Prostate gland (tissue), 2 donors: ENCODE measurements at places on chromosomes 6 and 20. TPM values are rescaled to one million over a fixed set of nuclear protein-coding genes. Genes with fewer than 3 reads are reported as not detected.

- no peaks in the 10 kb centered on the region for H3K27me3 ChIP-seq
- no peak overlapping the region for H3K27ac ChIP-seq
- no peak overlapping the region for H3K4me3 ChIP-seq
- no peak for DNase-seq
- no peaks in the 10 kb centered on the region for H3K4me1 ChIP-seq
Measured at GRCh38 chr20:5045906-5046305, 44.6 kb upstream of the SLC23A2 start.

DNA sequence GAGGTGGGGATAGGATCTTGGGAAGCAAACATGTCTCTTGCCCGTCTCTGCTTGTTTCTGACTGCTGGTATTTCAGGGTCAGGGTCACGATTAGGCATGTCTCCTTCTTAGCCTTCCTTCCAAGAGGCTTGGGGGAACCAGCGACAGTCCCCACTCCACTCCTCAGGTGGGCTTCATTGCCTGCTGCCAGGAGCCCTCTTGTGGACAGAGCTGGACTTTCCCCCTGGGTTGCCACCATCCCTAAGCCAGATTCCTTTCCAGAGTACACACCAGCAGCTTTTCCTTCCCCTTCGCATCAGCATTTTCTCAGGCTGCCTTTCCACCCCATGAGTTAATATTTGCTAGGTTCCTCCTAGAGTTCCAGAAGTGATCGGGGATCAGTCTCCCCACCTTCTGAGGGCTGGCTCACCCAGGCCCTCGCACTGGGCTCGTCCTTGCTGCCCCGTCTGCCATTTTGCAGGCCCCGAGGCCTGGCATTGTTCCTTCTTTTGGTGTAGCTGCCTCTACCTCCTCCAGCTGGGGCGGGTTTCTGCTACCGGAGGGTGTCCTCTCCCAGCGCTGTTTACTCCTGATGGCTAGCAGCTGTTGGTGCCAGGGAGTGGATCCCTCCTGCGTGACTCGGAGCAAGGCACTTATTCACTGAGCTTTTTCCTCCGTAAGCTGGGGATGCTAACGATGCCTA lies 8.8 kb upstream of the C20orf144 start:
- H3K4me1 ChIP-seq = peaks cover 33% of the 10 kb centered on the region
- H3K36me3 ChIP-seq = no peaks in the 10 kb centered on the region

DNA sequence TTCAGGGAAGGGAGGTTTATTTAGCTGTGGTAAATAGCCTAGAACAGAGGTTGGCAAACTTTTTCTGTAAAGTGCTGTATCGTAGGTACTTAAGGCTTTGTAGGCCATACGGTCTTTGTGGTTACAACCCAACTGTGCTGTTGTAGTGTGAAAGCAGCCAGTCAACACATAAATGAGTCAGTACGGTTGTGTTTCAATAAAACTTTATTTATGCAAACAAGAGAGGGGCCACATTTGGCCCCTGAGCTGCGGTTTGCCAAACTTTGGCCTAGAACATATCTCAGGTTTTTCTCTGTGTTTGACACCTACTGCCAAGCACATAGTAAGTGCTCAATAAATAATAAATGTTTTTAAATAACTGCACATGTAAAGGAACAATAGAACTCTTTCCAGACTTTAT lies 102.2 kb downstream of the RNF144B start:
- H3K36me3 ChIP-seq = no peaks in the 10 kb centered on the region
- no peaks in the 10 kb centered on the region for H3K27me3 ChIP-seq
- no peak for DNase-seq
- H3K4me1 ChIP-seq = peaks cover 3% of the 10 kb centered on the region
- no peak overlapping the region for H3K4me3 ChIP-seq
- H3K27ac ChIP-seq = no peak overlapping the region

DNA sequence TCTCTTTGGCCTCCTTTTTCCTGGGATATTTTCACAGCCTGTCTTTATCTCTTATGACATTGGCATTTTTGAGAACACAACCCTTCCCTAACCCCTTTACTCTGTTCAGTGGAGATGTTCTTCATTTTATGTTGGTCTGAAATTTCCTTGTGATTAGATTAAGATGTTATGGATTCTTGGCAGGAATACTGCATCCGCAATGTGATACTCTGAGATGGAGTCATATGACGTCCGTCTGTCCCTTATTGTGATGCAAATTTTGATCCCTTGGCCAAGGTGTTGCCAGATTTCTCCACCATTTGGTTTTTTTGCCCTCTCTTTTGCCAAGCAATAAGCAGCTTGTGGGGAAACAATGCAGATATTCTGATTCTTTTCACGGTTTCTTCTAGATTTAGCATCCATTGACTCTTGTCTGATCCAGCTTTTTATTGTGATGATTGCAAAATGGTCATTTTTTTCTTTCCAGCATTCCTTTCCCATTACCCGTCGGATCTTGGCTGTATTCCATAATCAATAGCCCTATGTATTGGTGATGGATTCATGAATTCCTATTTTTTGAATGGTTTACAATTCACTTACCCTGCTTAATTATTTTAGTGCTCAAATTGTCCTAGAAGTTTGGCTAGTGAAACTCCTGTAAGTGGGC lies 85.1 kb downstream of the NCOA3 start:
- no peaks in the 10 kb centered on the region for H3K4me1 ChIP-seq
- H3K27me3 ChIP-seq = no peaks in the 10 kb centered on the region
- H3K27ac ChIP-seq = no peak overlapping the region
- no peak for DNase-seq
- no peaks in the 10 kb centered on the region for H3K36me3 ChIP-seq

DNA sequence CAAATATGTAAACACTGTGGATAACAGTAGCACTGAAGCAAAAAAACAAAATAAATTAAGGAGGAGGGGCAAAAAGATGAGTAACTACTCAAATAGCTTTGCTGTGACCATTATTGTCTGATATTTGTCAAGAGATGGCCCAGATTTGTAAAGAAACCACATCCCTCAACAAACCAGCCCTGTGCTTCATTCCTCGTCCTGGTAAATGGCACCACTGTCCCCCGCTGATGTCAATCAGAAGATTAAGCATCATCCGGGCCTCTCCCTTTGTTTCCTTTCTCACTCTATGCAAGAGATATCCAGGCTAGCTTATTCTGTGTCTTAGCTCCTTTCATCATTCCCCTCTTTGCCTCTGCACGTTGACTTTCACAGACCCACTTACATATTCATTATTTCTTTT lies 259.0 kb downstream of the SYNE1 start:
- H3K27ac ChIP-seq = no peak overlapping the region
- H3K4me3 ChIP-seq = no peak overlapping the region
- no peaks in the 10 kb centered on the region for H3K4me1 ChIP-seq

DNA sequence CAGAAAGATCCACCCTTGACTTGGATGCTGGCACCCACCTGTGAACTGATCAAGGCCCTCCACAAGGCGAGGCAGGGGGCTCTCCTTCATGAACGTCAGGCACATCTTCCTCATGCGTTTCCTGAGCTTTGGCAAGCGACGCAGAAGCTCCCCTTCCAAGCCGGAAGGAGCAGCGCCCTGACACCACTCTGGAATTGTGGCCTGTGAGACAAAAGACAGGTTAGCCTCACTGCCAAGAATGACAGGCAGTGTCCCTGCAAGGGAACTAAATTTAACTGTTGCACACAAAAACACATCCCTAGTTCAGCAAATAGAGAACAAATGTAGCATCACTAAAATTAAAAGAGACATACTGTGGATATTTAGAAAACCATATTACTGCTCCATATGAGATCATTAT lies 42.0 kb upstream of the LYRM2 start:
- no peaks in the 10 kb centered on the region for H3K4me1 ChIP-seq
- H3K36me3 ChIP-seq = peaks cover 11% of the 10 kb centered on the region
- no peaks in the 10 kb centered on the region for H3K27me3 ChIP-seq

DNA sequence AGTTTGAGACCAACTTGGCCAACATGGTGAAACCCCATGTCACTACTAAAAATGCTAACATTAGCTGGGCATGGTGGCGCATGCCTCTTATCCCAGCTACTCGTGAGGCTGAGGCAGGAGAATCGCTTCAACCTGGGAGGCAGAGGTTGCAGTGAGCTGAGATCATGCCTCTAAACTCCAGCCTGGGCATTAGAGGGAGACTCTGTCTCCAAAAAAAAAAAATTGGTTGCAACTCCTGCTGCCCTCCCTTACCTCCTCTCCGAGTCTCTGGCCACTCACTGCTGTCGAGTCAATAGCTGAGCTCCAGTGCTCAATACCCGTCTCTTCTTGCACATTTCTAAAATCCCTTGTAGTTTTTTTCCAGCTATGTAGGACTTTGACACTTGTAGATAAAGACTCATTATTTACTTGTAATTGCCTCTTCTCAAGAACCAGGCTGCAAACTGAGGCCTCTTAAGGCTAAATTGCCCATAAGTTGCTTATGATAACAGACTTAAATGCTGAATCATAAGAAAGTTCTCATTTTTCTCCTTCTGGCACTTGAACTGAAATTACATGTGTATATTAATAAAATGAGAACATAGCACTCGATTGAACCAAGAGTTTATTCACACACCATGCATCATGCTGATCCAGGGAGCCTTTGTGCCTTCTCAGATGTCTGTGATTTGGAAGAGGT lies 13.8 kb downstream of the HECA start:
- H3K36me3 ChIP-seq = no peaks in the 10 kb centered on the region
- DNase-seq = no peak
- no peak overlapping the region for H3K27ac ChIP-seq
- no peaks in the 10 kb centered on the region for H3K4me1 ChIP-seq
- no peaks in the 10 kb centered on the region for H3K27me3 ChIP-seq
- no peak overlapping the region for H3K4me3 ChIP-seq

DNA sequence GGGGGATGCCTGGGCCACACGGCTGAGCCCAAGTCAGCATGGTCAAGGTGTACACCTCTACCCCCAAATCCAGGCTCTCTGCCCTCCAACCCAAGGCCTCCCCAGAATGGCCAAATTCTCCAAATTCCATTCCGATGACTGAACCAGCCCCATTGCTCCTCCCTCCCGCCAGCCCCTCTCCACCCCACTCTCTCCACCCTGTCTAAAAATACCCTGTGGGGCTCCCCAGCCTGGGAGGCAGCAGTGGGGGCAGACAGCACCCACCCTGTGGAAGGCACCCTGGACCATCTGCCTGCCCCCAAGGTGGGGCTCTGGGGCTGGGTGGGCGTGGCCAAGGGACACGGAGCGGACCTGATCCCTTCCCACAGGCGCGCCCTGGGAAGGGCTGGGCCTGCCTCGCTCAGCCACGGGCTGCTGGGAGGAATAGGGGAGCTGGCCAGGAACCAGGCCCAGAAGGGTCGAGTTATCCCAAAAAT lies 11.4 kb downstream of the TEAD3 start:
- H3K27me3 ChIP-seq = no peaks in the 10 kb centered on the region
- H3K4me1 ChIP-seq = peaks cover 35% of the 10 kb centered on the region
- H3K27ac ChIP-seq = peak overlapping the region; percentile 95
- no peak for DNase-seq
- H3K36me3 ChIP-seq = no peaks in the 10 kb centered on the region
- no peak overlapping the region for H3K4me3 ChIP-seq

GRCh38 chr20:1130847-1131246 lies 12.4 kb downstream of the PSMF1 start:
- H3K4me3 ChIP-seq = no peak overlapping the region
- no peaks in the 10 kb centered on the region for H3K4me1 ChIP-seq
- H3K27me3 ChIP-seq = no peaks in the 10 kb centered on the region
- no peak for DNase-seq
- H3K27ac ChIP-seq = no peak overlapping the region

GRCh38 chr6:47974106-47974505 lies 136.9 kb downstream of the PTCHD4 start:
- no peaks in the 10 kb centered on the region for H3K27me3 ChIP-seq
- H3K27ac ChIP-seq = no peak overlapping the region
- no peaks in the 10 kb centered on the region for H3K4me1 ChIP-seq
- no peaks in the 10 kb centered on the region for H3K36me3 ChIP-seq
- DNase-seq = no peak
- H3K4me3 ChIP-seq = no peak overlapping the region

GRCh38 chr6:44661221-44662008 lies 273.9 kb downstream of the CDC5L start:
- peaks cover 4% of the 10 kb centered on the region for H3K4me1 ChIP-seq
- peak overlapping the region; percentile 36 for H3K27ac ChIP-seq
- no peaks in the 10 kb centered on the region for H3K36me3 ChIP-seq
- DNase-seq = peak; percentile 57
- H3K27me3 ChIP-seq = no peaks in the 10 kb centered on the region

The PTCRA gene
- not detected for total RNA-seq

The OOEP gene
- total RNA-seq = 5.8 TPM

The PAX1 gene
- not detected for total RNA-seq

The APCDD1L gene
- 0.23 TPM for total RNA-seq

The PI16 gene
- 18.0 TPM for total RNA-seq
